ENCODE measurements at places on chromosomes 12 and 14. TPM values are rescaled to one million over a fixed set of nuclear protein-coding genes. Genes with fewer than 3 reads are reported as not detected.
A peak's percentile ranks its signal among the peaks of the same experiment; 100 is the strongest.

SRSF5 gene
- 388 TPM for total RNA-seq

DNA sequence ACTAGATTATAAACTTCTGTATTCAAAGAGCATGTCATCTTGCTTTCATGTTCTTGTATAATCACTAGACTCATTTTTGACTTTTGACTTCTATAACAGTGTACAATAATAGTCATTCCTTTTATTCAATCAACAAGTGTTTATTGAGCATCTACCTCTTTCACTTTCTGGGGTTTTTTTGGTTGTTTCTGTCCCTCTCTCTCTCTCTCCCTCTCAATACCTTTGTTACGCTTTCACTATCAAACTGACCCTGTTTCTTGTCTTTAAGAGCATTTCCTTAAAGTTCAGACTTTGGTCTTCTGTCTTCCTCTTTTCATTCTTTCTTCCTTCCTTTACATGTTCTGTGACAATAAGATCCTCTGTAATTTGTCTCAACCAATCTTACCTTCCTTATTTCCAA, 49.5 kb downstream of the GPR137C start:
- DNase-seq, result no peak

RPGRIP1 gene
- 0.27 TPM for total RNA-seq

DNA sequence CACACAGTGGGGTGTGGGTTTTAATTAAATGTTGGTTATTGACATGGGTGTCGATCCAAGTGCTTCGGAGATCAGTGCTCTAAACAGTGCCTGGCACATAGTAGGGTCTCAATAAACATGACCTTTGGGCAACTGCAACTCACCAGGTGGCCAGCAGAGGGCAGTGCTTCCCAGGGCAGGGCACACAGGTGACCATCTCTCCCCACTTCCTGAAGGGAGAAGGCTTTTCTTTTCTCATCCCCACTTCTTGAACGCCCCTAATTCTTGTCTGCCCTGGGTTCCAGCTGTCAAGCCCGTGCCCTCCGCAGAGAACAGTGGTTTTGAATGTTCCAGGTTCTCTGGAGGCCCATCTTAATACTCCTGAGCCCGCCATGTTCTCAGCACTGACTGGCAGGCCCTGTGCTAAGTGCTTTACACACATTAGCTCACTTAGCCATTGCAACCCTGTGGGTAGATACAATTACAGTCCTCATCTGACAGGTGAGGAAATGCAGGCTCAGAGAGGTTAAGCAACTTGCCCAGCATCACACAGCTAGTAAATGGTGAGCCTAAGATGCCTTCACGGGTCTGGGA, 16.3 kb downstream of the RAPGEF3 start:
- DNase-seq, result peak; percentile 79

DNA sequence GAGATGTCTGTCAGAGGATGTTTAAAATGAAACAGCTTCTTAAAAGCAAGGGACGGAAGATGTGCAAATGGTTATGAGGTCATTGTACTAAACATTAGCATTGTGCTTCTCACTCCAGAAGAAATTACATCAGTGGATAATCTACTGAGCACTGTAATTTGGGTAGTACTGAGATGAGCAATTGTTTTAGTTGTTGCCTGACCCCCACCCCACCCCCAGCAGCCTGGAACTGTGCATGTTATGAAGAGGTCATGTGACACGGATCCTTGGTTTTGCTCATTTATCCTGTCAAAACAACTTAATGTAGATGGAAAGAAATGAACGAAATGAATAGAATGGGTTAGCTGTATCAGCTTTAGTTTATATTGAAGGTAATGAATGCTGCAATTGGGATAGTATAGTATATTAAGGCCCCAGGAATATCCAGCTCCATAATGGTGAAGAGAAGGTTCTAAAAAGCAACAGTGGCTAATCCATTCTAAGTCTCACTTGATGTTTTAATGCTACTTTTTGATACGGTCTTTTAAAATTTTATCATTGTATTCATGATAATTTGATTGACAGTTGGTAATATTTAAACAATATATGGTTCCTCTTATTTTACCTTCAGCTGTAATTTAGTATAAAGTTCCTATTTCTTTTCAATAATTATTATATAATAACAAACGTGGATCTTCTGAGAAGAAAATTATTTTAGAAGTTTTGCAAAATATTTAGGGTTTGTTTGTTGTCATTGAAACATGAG, 58.5 kb downstream of the WNK1 start:
- no peak for DNase-seq

GRCh38 chr12:3483089-3483488, 7.9 kb upstream of the PRMT8 start:
- no peak for DNase-seq

TAS2R13 gene
- total RNA-seq, result 1.5 TPM

GRCh38 chr12:68573406-68573805, 37.3 kb upstream of the RAP1B start:
- DNase-seq, result no peak

FGD6 gene
- total RNA-seq, result 31.6 TPM

DNA sequence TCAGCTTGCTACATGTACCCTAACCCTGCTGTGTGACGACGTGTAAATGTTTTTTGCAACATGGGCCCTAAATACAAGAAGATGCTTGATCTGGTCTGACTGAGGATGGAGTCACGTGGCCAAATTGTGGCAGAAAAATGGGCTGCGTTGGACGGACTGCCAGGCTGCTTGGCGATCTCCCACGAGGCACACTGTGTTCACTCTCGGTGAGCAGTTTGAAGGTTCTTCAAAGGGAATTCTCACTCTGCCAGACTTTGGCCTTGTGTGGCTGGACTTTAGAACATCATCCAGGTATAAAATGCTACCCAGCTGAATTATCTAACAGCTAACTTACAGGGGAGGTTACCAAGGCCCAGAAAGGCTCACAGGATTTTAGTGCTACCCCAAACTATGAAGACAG, 85.1 kb downstream of the KDM2B start:
- DNase-seq, result no peak

INHBC gene
- total RNA-seq, result not detected

AMN gene
- 597 TPM for total RNA-seq

ASCL4 gene
- total RNA-seq, result not detected

SETD1B gene
- total RNA-seq, result 14.9 TPM

DNA sequence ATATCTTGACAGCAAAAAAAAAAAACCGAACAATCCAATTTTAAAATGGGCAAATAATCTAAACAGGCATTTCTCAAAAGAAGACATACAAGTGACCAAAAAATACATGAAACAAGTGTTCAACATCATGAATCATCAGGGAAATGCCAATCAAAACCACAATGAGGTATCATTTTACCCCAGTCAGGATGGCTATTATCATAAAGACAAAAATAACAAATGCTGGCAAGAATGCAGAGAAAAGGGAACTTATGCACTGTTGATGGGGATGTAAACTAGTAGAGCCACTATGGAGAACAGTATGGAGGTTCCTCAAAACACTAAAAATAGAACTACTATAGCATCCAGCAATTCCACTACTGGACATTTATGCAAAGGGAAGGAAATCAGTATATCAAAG, 448.2 kb downstream of the RGS6 start:
- DNase-seq, result no peak

DNA sequence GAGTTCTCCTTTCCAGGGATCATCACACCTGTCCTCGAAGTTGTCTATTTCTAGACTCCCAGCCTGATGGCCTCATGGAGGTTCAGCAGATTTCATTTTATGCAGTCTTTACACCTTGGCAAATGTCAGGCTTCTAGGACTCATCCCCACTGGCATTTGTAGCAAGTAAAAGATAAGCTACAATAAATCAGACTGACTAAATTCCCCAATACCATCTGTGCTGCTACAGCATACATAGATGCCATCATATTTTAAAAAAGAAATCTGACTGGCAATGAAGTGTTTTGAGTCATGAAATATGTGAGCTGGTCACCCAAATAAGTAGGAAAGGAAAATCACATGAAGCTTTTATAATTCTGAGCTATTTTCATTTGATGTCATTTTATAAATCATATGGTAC, 55.3 kb downstream of the KCNC2 start:
- DNase-seq, result no peak

- DNase-seq, result peak; percentile 49
Measured at GRCh38 chr12:14845350-14845750, 2.0 kb upstream of the ART4 start.

All from transverse colon (tissue), 4 donors.